ENCODE measurements at places on chromosomes 7 and 10. TPM values are rescaled to one million over a fixed set of nuclear protein-coding genes. Genes with fewer than 3 reads are reported as not detected.

The NCF1 gene
- not detected for total RNA-seq

The CUZD1 gene
- total RNA-seq: 2.9 TPM

The RAB19 gene
- 0.92 TPM for total RNA-seq

The TAS2R5 gene
- total RNA-seq: 0.77 TPM

The BLNK gene
- total RNA-seq: 0.10 TPM

The NACAD gene
- total RNA-seq: 5.3 TPM

The NAPEPLD gene
- total RNA-seq: 19.2 TPM

The H2BK1 gene
- total RNA-seq: not detected

The TMEM213 gene
- not detected for total RNA-seq

The MOGAT3 gene
- total RNA-seq: 0.23 TPM

The PDE6C gene
- total RNA-seq: not detected

The CTAGE6 gene
- not detected for total RNA-seq

The NANOS1 gene
- total RNA-seq: 18.0 TPM

The RASA4B gene
- total RNA-seq: 1.2 TPM

The BHLHA15 gene
- 0.26 TPM for total RNA-seq

The CNTNAP2 gene
- total RNA-seq: 0.03 TPM

The CALHM1 gene
- total RNA-seq: not detected

The TMEM236 gene
- 0.05 TPM for total RNA-seq

The ADAMTS14 gene
- 0.67 TPM for total RNA-seq

The ASB10 gene
- total RNA-seq: not detected

The HEPACAM2 gene
- total RNA-seq: not detected

The UPK3B gene
- total RNA-seq: 9.8 TPM

The SKIDA1 gene
- 9.3 TPM for total RNA-seq

The ADAM12 gene
- total RNA-seq: 0.10 TPM

The NUDT1 gene
- 92.6 TPM for total RNA-seq

The DDC gene
- total RNA-seq: not detected

The TAS2R40 gene
- not detected for total RNA-seq

The HIBADH gene
- total RNA-seq: 31.2 TPM

The LRMDA gene
- 1.2 TPM for total RNA-seq

The PLA2G12B gene
- total RNA-seq: not detected

The TMEM270 gene
- 0.72 TPM for total RNA-seq

The VSIR gene
- 34.9 TPM for total RNA-seq

The ZNF775 gene
- total RNA-seq: 14.7 TPM

The MSMB gene
- total RNA-seq: not detected

The ADCYAP1R1 gene
- total RNA-seq: not detected

The RALA gene
- 34.3 TPM for total RNA-seq

The LIPF gene
- not detected for total RNA-seq

The GPRIN2 gene
- total RNA-seq: 12.9 TPM

The CD36 gene
- 0.46 TPM for total RNA-seq

The CNOT4 gene
- total RNA-seq: 22.3 TPM

The MRPS33 gene
- total RNA-seq: 68.8 TPM

The CTAGE15 gene
- total RNA-seq: 0.46 TPM

The ADIRF gene
- total RNA-seq: 14.8 TPM

The CALY gene
- 1.9 TPM for total RNA-seq

The STEAP4 gene
- total RNA-seq: 0.10 TPM

The LIPK gene
- not detected for total RNA-seq

The MTG1 gene
- 96.4 TPM for total RNA-seq

The USP6NL gene
- total RNA-seq: 13.9 TPM

The SPDYE8 gene
- total RNA-seq: not detected

The LIPM gene
- total RNA-seq: not detected

The ZDHHC4 gene
- total RNA-seq: 113 TPM

The NKX1-2 gene
- total RNA-seq: 0.15 TPM

The CHN2 gene
- total RNA-seq: 0.15 TPM

The STAMBPL1 gene
- 25.2 TPM for total RNA-seq

The SPDYE9 gene
- not detected for total RNA-seq
